ENCODE measurements at places on chromosomes 1 and 21. TPM values are rescaled to one million over a fixed set of nuclear protein-coding genes. Genes with fewer than 3 reads are reported as not detected.
A peak's percentile ranks its signal among the peaks of the same experiment; 100 is the strongest.

Gene NBPF4
- not detected for total RNA-seq

- no peak for DNase-seq
Observed at GRCh38 chr1:48659801-48660200, 116.9 kb downstream of the BEND5 start.

DNA sequence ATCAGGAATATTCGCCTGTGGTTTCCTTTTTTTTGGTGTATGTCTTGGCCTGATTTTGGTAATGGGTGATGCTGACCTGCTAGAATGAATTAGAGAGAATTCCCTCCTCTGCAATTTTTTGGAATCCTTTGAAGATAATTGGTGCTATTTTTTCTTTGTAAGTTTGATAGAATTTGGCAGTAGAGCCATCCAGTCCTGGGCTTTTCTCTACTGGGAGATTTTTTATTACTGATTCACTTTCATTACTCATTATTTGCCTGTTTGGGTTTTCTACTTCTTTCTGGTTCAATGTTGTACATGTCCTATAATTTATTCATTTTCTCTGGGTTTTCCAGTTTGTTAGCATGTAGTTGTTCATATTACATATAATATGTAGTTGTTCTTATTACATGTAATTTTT lies 48.7 kb downstream of the NTMT2 start:
- peak; percentile 72 for DNase-seq

- no peak for DNase-seq
Observed at GRCh38 chr1:157111396-157112165, 12.0 kb upstream of the ETV3L start.
